A375 (cell line): ENCODE measurements at places on chromosomes 4 and X. TPM values are rescaled to one million over a fixed set of nuclear protein-coding genes. Genes with fewer than 3 reads are reported as not detected.

The CACNA1F gene
- not detected in 2 replicates for total RNA-seq

The TCEANC gene
- 0.57 and 0.58 TPM in 2 replicates for total RNA-seq

The ZDHHC9 gene
- total RNA-seq: 7.1 and 7.7 TPM in 2 replicates

The GPR82 gene
- not detected in 2 replicates for total RNA-seq

The UGT2B10 gene
- total RNA-seq: not detected in 2 replicates

The KLB gene
- not detected in 2 replicates for total RNA-seq

The YY2 gene
- 2.3 and 2.5 TPM in 2 replicates for total RNA-seq
